Osteoblast (primary cell): ENCODE measurements at places on chromosomes 3 and 15. TPM values are rescaled to one million over a fixed set of nuclear protein-coding genes. Genes with fewer than 3 reads are reported as not detected.

GRCh38 chr3:174536319-174536718, 322.8 kb upstream of the NAALADL2 start:
- H3K27me3 ChIP-seq: no peaks in the 10 kb centered on the region
- peaks cover 5% of the 10 kb centered on the region for H3K4me1 ChIP-seq
- no peaks in the 10 kb centered on the region for H3K36me3 ChIP-seq
- no peak for DNase-seq

DNA sequence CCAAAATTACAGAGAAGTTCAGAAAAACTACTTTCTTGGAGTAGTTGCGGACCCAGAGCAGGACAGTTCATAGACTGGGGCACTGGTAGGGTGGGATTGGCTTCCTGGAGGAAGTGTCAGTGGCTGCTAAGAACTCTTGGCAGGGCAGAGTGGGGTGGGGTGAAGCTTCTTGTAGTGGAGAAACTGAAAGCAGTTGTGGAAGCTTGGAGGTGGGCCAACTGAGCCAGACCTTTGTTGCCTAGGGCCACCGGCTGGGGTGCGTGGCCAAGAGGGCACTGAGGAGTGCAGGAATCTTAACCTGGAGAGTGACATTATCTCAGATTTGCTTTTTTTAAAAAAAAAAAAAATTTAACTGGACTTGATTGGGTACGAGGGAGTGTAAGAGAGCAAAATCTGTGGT, 3.1 kb downstream of the KAT2B start:
- peak overlapping the region; percentile 33 for H3K4me3 ChIP-seq
- no peaks in the 10 kb centered on the region for H3K27me3 ChIP-seq
- H3K36me3 ChIP-seq: no peaks in the 10 kb centered on the region
- no peak overlapping the region for H3K27ac ChIP-seq
- peaks cover 23% of the 10 kb centered on the region for H3K4me1 ChIP-seq

GRCh38 chr3:172542999-172543398, 19.8 kb upstream of the TNFSF10 start:
- H3K27ac ChIP-seq: no peak overlapping the region
- peaks cover 6% of the 10 kb centered on the region for H3K4me1 ChIP-seq
- no peaks in the 10 kb centered on the region for H3K27me3 ChIP-seq
- H3K36me3 ChIP-seq: no peaks in the 10 kb centered on the region
- no peak for DNase-seq
- H3K4me3 ChIP-seq: no peak overlapping the region

The GOLGA6L4 gene
- total RNA-seq: 1.5 and 1.8 TPM in 2 replicates

DNA sequence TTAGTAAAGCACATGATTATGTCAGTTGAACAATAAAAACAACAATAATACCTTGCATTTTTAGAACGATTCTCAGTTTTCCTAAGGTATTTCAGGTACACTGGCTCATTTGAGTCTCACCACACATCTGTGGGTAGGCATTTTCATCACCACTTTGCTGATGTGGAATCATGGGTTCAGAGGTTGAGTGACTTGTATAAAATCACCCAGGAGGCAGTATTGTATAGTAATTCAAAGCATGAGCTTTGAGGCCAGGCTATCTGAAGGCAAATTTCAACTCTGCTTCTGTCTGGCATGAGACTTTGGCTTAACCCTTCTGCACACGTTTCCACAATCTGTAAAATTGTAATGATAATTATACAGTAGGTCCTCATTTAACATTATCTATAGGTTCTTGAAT, 183.9 kb upstream of the CMC1 start:
- H3K36me3 ChIP-seq: no peaks in the 10 kb centered on the region
- H3K4me1 ChIP-seq: peaks cover 17% of the 10 kb centered on the region
- no peak overlapping the region for H3K27ac ChIP-seq
- DNase-seq: no peak
- no peak overlapping the region for H3K4me3 ChIP-seq
- H3K27me3 ChIP-seq: peaks cover 3% of the 10 kb centered on the region

DNA sequence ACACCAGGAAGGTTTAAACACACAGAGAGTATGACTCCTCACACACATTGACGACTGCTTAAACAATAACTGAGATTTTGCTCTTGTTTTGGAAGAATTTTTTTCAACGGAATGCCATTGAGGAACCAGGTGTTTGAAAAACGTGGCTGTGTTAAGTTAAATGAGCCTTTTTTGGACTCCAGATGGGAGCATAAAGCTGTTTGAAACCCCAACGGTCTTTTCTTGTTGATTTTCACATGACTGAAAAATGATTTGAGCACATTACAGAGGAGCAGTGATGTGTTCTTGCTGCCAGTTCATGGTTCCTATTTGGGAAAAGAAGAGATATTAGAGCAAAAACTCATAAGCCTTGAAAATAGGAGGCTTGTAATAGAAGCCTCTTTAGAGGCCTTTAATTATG, 97.8 kb upstream of the SELENOK start:
- no peak for DNase-seq
- H3K27me3 ChIP-seq: no peaks in the 10 kb centered on the region
- no peak overlapping the region for H3K27ac ChIP-seq
- no peaks in the 10 kb centered on the region for H3K36me3 ChIP-seq
- no peaks in the 10 kb centered on the region for H3K4me1 ChIP-seq
- H3K4me3 ChIP-seq: no peak overlapping the region

DNA sequence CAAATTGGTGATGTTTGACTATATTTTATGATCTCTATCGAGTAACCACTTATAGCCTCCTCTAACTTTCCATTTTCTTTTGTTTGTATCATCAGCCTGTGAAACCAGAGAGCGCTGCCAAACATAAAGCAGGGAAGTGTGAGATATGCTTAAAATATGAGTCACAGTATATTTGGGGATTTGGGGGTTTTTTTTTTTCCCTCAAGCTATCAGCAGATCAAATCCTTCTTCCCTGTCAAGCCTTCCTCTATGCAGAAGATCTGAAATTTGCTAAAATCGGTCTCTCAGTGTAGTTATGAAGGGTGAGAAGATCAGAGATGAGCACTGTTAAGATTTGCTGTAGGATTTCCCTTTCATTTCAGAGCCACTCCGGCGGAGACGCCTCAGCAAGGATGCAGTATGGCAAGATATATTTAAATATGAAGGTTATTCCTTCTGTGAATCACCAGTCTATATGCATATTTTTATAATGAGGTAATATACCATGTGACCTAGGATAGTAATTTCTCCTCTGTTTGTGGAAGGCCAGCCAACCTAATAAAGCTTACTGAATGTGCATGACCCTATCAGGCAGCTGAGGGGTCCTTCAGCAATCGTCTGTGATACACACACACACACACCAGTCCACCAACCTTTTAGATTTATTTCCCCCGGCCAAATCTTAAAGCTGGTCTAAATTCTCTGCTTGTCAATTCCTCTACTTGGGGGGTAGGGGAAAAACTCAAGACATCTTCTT, 474.1 kb downstream of the FOXP1 start:
- peaks cover 21% of the 10 kb centered on the region for H3K36me3 ChIP-seq
- H3K27me3 ChIP-seq: no peaks in the 10 kb centered on the region
- DNase-seq: peak; percentile 72
- peak overlapping the region; percentile 98 for H3K27ac ChIP-seq
- peaks cover 50% of the 10 kb centered on the region for H3K4me1 ChIP-seq

GRCh38 chr3:170703121-170703588, 117.3 kb upstream of the SLC7A14 start:
- peak overlapping the region; percentile 92 for H3K27ac ChIP-seq
- no peaks in the 10 kb centered on the region for H3K27me3 ChIP-seq
- no peak overlapping the region for H3K4me3 ChIP-seq
- DNase-seq: peak; percentile 75
- H3K4me1 ChIP-seq: peaks cover 27% of the 10 kb centered on the region

GRCh38 chr15:100836501-100836900, 43.1 kb upstream of the ALDH1A3 start:
- no peaks in the 10 kb centered on the region for H3K27me3 ChIP-seq
- DNase-seq: no peak
- no peaks in the 10 kb centered on the region for H3K36me3 ChIP-seq
- no peaks in the 10 kb centered on the region for H3K4me1 ChIP-seq
- H3K27ac ChIP-seq: no peak overlapping the region

The ONECUT1 gene
- not detected in 2 replicates for total RNA-seq

DNA sequence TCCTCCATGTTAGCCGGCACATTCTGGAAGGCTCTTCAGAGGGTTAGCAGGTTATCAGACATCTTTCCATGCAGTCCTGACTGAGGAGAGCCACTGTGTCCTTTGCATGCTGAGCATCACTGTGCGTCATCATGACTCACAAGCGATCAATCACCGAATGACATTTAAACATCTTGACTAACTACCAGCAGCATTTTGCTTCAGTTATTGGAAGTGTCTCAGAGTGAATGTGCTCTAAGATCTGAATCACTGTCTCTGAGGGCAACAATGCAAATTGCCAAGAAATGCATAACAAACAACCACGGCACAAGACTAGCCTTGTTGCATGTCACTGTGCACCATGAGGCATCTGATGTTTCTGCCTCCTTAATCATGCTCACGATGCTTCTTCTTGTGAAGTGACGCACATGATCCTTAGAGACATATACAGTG, 18.3 kb upstream of the ATP8B4 start:
- H3K27ac ChIP-seq: peak overlapping the region; percentile 97
- no peaks in the 10 kb centered on the region for H3K36me3 ChIP-seq
- DNase-seq: peak; percentile 80
- no peak overlapping the region for H3K4me3 ChIP-seq

The A4GNT gene
- not detected in 2 replicates for total RNA-seq

DNA sequence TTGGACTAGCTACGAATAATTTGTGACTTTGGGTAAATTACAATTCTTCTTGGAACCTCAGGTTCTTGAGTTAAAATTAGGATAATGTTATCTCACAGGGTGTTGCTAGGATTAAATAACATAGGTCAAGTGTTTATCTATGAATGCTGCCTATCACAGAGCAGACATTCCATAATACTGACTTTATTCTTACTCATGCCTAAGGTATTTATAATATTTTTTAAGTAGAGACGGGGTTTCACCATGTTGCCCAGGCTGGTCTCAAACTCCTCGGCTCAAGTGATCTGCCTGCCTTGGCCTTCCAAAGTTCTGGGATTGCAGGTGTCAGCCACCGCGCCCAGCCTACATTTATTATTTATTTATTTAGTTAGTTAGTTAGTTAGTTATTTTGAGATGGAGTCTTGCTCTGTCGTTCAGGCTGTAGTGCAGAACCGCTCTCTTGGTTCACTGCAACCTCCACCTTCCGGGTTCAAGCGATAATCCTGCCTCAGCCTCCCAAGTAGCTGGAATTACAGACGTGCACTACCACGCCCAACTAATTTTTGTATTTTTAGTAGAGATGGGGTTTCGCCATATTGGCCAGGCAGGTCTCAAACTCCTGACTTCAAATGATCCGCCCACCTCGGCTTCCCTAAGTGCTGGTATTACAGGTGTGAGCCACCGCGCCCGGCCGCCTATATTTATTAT, 741 bp upstream of the ZNF106 start:
- no peaks in the 10 kb centered on the region for H3K27me3 ChIP-seq
- peak overlapping the region; percentile 93 for H3K4me3 ChIP-seq
- no peaks in the 10 kb centered on the region for H3K36me3 ChIP-seq
- peak; percentile 71 for DNase-seq
- H3K27ac ChIP-seq: peak overlapping the region; percentile 100
- peaks cover 18% of the 10 kb centered on the region for H3K4me1 ChIP-seq

DNA sequence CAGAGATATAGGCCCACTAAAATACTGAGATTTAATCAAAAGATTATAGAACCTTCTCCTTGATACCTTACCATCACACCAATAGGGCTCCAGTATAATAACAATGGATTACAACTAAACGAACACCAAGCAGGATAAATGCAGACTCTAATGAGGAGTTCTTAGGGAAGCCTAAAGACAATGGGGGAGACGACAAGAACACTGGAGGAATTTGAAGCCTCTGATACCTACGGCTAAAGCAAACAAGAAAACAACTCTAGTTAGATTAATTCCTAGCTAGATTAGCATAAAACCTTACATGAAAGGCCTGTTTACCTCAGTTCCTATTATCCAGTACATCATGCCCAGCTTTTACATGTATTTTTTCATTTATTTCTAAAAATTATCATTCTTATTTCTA, 35.1 kb downstream of the NGLY1 start:
- H3K4me3 ChIP-seq: no peak overlapping the region
- DNase-seq: no peak
- H3K4me1 ChIP-seq: no peaks in the 10 kb centered on the region
- no peak overlapping the region for H3K27ac ChIP-seq
- peaks cover 25% of the 10 kb centered on the region for H3K36me3 ChIP-seq

DNA sequence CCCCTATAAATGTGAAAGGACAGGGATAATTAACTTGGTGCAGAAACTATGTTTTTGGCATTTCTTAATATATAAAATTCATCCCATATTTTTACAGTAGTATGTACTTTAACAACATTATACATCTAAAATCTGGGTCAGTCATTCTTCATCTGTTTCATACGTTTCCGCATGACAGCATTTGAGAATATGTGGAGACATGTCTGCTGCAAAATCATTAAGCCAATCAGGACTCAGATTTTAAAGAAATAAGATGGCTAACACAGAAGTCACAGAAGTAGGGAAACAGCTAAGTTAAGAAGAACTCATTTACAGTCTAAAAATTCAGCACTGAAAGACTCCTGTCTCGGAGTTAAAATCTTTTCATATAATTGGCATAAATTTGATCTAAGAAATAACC, 200.4 kb downstream of the TAFA4 start:
- H3K36me3 ChIP-seq: no peaks in the 10 kb centered on the region
- no peak overlapping the region for H3K4me3 ChIP-seq
- H3K27me3 ChIP-seq: no peaks in the 10 kb centered on the region
- H3K4me1 ChIP-seq: no peaks in the 10 kb centered on the region
- H3K27ac ChIP-seq: no peak overlapping the region
- no peak for DNase-seq

The DUOXA1 gene
- 0.29 and 0.36 TPM in 2 replicates for total RNA-seq

- H3K27ac ChIP-seq: no peak overlapping the region
- H3K4me1 ChIP-seq: peaks cover 35% of the 10 kb centered on the region
- H3K4me3 ChIP-seq: no peak overlapping the region
- peaks cover 2% of the 10 kb centered on the region for H3K27me3 ChIP-seq
- DNase-seq: no peak
- no peaks in the 10 kb centered on the region for H3K36me3 ChIP-seq
These were observed 487.0 kb upstream of the PROK2 start for GRCh38 chr3:72271923-72272322.

The NMB gene
- total RNA-seq: 6.9 and 8.5 TPM in 2 replicates

The SEMA3F gene
- 5.1 and 16.5 TPM in 2 replicates for total RNA-seq

GRCh38 chr3:142962520-142963233, 797 bp downstream of the PAQR9 start:
- no peaks in the 10 kb centered on the region for H3K36me3 ChIP-seq
- peak overlapping the region; percentile 70 for H3K4me3 ChIP-seq
- H3K4me1 ChIP-seq: peaks cover 8% of the 10 kb centered on the region
- no peak overlapping the region for H3K27ac ChIP-seq
- peaks cover 47% of the 10 kb centered on the region for H3K27me3 ChIP-seq
